ENCODE measurements at places on chromosomes 7 and 10.

GRCh38 chr7:109259151-109259550 lies 689.5 kb downstream of the DNAJB9 start:
- no peak for DNase-seq

DNA sequence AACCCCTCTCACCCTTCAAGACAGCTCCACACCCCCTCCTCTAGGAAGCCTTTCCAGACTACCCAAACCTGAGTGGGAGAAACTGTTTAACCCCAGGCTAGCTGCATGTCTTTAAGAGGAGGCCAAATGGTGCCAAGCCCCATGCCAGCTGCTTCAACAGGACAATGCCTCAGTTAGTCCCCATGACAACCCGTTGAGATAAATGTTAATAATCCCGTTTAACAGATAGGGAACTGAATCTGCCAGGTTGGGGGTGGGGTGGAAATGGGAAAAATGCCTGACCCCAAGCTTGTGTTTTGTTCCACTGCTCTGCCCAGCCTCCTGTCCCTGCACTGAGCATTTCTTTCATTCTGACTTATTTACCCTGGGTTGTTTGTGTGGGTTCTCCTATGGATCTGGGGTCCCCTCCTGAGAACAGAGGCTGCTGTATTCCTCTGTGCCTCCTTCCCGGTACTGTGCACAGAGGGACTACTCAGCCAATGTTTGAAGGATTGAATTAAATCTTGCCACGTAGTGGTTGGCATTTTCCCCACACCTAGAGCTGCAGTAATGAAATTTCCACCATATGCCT lies 452.6 kb upstream of the ZMIZ1 start:
- DNase-seq, result no peak

- DNase-seq, result no peak
These were observed 229.1 kb downstream of the BAMBI start for GRCh38 chr10:28906415-28906814.

GRCh38 chr10:71285180-71285545 lies 33.9 kb upstream of the SLC29A3 start:
- DNase-seq, result no peak

DNA sequence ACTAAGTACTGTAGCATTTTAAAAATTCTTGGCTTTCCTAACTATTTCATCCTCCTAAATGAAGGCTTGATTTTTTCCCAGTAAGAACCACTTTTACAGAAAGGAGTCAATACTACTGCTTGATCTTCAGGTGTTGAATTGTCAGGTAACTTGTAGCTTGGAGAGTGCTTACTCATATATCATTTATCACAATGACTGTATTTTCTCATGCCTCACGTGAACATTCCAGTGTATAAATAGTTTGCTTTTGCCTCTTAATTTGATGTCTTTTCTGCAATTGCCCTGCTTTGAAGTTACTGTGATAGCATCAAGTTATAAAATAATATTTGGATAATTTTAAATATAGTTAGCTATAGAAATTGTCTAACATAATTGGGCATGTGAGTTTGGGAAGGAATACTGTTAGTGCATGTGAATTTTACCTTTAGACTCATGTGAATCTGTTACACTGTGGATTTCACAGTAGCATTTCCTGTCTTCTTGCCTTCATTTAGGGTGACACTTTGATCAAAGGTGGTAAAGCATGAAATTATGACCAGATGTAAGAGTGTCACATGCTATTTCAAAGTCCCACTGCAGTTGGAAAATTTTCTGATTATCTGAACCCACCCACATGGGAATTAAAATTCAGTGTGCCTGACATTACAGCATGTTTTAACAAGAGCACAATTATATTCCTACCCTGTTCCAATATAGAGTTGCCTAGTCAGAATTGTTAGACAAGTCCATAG lies 962.8 kb downstream of the DNAJB9 start:
- DNase-seq, result no peak
